Left forelimb (tissue), 1 donor: ENCODE measurements at places on chromosomes 7 and 10.

DNA sequence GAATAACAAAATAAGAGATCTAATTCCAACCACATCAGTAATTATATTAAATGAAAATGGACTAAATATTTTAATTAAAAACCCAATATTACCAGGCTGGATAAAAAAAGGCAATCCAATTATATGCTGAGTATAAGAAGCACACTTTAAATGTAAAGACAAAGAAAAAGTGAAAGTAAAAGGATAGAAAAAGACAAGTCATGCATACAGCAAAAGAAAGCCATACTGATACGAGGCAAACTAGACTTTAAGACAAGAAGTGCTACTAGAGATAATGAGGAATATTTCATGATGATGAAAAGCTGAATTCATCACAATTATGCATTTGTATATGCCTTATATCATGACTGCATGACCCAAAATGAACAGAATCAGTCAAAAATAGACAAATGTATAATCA lies 628.6 kb downstream of the PHTF2 start:
- no peak for DNase-seq

GRCh38 chr7:129949292-129950133 lies 3.2 kb downstream of the UBE2H start:
- DNase-seq = no peak

DNA sequence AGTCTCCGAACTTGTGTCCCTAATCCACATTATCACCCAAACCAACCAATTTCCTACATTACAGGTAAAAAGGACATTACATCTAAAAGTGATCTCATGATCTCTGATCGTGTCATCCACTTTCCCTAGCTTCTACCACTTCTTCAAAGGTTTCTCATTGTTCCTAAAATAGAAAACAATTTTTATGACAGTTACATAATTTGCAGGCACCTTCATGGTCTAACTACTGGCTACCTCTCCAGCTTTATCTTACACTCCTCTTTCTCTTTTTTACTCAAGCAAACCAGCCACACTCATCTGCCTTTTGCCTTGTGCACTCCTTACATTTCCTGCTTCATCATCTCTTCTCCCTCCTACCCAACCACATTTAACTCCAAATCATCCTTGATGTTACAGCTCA lies 886.7 kb upstream of the SORCS1 start:
- no peak for DNase-seq

DNA sequence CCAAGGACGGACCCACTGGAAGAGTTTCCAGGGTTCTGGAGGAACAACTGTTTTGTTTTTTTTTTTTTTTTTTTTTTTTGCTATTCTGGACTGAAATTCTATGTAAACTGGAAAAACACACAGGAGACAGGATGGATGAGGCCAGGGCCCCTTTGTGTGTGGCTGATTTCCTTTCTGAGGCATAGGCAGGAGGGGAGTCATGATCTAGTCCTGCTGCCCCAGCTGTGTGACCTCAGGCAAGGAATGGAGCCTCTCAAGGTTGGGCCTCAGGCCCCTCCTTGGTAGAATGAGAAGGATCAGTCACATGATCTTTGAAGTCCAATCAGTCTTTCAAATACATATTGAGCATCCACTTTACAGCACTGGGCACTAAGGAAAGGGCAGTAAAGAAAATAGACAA lies 87.6 kb downstream of the SH3PXD2A start:
- DNase-seq = no peak

GRCh38 chr7:37394158-37394557 lies 54.5 kb downstream of the ELMO1 start:
- no peak for DNase-seq

DNA sequence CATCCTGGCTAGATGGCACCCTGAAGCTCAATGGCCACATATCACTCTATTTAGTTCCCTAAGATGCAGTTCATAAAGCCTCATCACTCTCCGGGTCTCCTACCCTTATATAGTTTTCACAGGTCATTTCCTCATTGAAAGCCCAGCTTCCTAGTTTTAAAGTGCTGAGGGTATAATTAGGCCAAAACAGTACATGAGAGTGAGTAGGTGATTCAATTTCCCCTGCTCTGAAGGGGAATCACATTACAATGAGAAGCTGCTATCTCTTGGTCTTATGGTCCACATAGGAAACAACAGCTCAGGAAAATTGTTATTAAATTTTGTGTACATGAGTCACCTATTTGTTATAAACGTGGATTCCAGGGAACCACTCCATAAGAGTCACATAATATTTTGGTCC lies 162.0 kb downstream of the SEMA3E start:
- DNase-seq = no peak

DNA sequence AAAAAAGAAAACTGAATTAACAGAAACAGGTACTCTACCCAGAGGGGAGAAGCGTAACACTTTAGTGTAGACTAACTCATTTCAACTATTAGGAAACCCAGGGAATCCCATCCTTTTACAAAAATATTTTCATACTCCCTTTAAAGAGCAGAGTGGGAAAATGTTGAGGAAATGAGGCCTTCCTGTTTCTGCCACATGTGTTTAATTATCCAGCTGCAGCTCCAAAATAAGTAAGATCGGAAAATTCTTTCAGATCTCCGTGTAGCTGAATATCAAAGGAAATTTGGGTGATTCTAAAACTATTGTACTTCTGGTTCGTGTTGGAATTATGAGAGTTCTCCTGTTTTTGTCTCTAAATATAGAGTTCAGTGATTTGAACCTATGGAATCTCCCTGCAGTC lies 58.0 kb upstream of the CAV2 start:
- no peak for DNase-seq

- no peak for DNase-seq
Observed at GRCh38 chr10:130930821-130931220, 380.7 kb downstream of the TCERG1L start.

GRCh38 chr10:26367771-26368170 lies 70.4 kb upstream of the APBB1IP start:
- DNase-seq = no peak

- DNase-seq = no peak
Observed at GRCh38 chr10:85599081-85599480, 767.5 kb downstream of the GRID1 start.

- no peak for DNase-seq
Observed at GRCh38 chr7:158588085-158588877, 658 bp upstream of the PTPRN2 start.

- peak; percentile 83 for DNase-seq
Observed at GRCh38 chr7:23570592-23571200, 26.5 kb upstream of the CCDC126 start.

GRCh38 chr7:122913608-122914007 lies 27.3 kb upstream of the CADPS2 start:
- no peak for DNase-seq

GRCh38 chr10:92591550-92592022 lies 1.3 kb upstream of the KIF11 start:
- peak; percentile 89 for DNase-seq

DNA sequence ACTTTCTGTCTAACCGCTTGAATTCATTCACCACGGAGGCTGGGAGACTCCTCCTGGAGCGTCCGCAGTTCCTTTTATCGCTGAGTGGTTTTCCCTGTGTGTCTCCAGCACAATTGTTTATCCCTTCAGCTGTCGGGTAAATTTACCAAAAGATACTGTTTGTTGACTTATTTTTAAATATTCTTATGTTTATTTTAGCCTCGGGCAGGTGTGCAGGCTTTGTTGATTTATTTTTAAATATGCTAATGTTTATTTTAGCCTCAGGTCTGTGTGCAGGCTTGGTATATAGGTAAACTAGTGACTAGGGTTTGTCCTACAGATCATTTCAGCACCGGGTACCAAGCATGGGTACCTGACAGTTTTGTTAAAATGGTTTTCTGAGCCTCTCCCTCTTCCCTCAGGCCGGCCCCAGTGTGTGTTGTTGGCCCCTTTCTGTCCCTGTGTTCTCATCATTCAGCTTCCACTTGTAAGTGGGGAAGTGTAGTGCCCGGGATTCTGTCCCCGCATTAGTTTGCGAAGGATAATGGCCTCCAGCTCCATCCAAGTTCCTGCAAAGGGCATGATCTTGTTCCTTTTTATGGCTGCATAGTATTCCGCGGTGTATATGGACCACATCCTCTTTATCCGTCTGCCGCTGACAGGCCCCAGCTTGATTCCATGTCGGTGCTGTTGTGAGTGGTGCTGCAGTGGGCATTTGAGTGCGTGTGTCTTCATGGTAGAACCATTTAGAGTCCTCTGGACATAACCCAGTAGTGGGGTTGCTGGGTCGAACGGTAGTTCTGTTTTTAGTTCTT lies 5.3 kb downstream of the GET4 start:
- DNase-seq = no peak

DNA sequence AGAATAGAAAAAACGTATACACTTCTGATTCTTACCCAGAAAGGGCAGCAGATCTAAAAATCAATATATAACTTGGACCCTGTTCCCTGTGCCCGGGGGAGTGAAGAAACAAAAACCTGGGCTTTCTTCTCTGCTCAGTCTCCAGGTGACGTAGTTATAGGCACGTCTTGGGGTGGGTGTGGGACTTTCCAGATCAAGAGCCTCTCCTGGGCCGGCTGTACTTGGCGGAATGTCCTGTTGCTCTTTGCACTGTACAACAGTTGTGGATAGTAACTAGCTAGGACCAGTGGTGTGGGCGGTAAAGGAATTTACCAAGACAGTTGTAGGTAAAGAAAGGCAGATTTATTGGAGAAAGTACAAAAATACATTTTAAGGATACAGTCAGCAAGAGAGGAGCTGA lies 40.4 kb upstream of the STEAP4 start:
- DNase-seq = no peak

GRCh38 chr7:27950123-27950522 lies 210.2 kb downstream of the TAX1BP1 start:
- DNase-seq = no peak

DNA sequence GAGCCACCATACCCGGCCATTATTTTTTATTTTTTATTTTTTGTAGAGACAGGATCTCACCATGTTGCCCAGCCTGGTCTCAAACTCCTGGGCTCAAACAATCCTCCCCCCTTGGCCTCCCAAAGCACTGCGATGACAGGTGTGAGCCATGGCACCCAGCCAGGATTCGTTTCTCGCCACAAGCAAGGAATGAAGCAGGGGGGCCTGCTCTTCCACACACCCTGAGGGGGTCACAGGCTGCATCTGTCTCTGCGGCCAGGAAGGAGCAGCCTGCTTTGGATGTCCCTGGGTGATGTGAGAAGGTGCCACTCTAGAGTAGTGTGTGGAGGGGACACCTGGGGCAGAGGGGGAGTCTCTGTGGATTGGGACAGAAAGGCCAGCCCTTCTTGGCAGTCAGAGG lies 61.3 kb upstream of the TNRC18 start:
- DNase-seq = no peak

- no peak for DNase-seq
Observed at GRCh38 chr10:36739884-36740445, 385.4 kb upstream of the ANKRD30A start.

DNA sequence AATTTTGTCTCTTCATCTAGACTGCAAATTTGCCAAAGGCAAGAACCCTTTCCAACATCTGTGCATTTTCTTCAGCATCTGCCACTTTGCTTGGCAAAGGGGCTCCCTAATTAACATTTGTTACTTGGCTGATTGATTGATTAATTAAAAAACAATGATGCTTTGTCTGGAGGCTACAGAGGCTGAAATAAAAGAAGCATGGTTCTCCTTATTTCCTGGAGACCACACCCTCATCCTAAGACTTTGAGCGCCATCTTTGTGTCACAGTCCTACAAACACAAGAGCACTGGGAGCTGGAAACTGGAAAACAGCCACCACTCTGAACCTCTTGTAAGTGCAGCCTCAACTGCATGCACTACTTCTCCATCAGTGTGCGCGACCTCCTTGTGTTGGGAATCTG lies 189.2 kb downstream of the C7orf25 start:
- DNase-seq = no peak

- no peak for DNase-seq
Observed at GRCh38 chr10:72525277-72525676, 100.6 kb downstream of the MICU1 start.

DNA sequence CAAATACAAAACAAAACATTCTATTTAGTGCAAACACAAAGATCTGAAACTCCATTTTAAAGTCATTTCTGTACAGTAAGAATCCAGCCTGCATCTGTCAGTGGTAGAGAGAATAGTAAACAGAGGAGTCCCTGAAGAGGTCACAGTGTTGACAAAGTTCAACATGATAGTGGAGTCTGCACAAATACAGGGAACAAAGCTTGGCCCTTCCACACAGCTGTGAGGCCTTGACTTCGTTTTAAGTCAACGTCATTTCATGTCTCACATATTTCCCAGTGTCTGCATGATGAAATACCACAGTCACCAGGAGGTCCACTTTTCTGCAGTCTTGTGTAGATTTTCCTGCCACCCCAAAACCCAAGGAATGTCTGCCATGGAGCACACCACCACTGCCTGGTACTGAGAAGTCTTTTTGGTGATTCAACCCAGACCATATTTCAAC lies 33.0 kb downstream of the CYP26A1 start:
- DNase-seq = no peak

DNA sequence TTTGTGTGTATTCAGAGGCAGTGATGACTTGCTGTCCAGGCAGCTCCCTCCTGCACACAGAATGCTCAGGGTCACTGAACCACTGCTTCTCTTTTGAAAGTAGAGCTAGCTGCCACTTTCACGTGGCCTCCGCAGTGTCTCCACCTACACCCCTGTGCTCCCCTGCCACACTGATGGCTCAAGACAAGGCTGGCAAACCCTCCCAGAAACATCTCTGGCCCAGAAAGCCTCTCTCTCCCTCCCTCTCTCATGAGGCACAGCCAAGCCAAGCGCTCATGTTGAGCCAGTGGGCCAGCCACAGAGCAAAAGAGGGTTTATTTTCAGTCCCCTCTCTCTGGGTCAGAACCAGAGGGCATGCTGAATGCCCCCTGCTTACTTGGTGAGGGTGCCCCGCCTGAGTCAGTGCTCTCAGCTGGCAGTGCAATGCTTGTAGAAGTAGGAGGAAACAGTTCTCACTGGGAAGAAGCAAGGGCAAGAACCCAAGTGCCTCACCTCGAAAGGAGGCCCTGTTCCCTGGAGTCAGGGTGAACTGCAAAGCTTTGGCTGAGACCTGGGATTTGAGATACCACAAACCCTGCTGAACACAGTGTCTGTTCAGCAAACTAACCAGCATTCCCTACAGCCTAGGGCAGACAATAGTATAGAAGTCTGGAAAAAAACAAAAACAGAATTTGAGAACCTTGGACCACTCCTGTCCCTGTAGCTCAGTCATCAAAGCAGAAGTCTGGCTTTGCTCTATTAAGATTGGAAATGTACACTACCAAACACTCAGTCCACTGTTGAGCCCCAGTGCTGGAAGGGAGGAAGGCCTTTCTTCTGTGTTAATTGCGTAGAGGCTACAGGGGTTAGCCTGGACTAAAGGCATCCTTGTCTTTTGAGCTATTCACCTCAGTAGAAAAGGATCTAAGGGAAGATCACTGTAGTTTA lies 15.8 kb downstream of the SCD start:
- no peak for DNase-seq

DNA sequence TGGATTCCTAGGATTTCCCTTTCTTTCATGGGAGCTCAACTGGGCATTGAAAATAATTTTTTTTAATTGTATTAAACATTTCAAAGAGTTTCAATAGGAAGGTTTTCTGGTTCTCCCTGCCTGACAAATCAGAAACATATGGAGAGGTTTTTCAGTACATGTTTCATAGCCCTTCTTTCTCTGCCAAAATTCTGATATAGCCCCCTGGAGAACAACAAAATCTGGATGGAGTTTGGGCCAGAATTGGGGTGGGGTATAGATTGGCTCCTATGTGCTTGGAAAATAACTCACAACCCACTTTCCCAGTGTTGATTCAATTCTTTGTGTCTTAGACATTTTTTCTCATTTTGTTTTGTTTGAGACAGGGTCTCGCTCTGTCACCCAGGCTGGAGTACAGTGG lies 24.6 kb upstream of the EIF4H start:
- DNase-seq = no peak

- DNase-seq = no peak
Observed at GRCh38 chr7:27262121-27262520, 19.5 kb downstream of the EVX1 start.
